Foreskin fibroblast (primary cell): ENCODE measurements at places on chromosomes 7 and 10.
A peak's percentile ranks its signal among the peaks of the same experiment; 100 is the strongest.

GRCh38 chr7:84950836-84951235 is 236.0 kb downstream of the SEMA3D start:
- peak; percentile 56 for DNase-seq

DNA sequence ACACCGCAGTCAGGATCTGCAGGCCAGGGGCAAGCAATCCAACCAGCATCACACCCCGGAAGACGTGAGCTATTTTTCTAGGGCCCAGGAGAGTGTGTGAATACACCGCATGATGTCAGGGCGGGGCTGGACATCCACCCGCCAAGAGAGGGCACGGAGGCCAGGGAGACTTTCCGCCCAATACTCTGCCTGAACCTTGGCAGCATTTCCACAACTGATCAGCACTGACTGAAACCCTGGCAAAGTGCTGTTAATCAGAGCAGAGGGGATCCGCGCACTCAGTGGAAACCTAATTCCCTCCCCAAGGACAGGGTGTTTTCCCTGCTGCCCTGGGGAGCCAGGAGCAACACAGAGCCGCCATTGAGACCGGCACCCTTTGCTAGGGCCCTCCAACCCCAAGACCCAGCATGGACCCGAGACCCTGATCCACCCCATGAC is 8.2 kb downstream of the MAD1L1 start:
- DNase-seq = no peak

- DNase-seq = no peak
Measured at GRCh38 chr10:55628260-55628701, 732.8 kb downstream of the ZWINT start.

- no peak for DNase-seq
Measured at GRCh38 chr10:131726076-131726880, 174.5 kb upstream of the PPP2R2D start.

DNA sequence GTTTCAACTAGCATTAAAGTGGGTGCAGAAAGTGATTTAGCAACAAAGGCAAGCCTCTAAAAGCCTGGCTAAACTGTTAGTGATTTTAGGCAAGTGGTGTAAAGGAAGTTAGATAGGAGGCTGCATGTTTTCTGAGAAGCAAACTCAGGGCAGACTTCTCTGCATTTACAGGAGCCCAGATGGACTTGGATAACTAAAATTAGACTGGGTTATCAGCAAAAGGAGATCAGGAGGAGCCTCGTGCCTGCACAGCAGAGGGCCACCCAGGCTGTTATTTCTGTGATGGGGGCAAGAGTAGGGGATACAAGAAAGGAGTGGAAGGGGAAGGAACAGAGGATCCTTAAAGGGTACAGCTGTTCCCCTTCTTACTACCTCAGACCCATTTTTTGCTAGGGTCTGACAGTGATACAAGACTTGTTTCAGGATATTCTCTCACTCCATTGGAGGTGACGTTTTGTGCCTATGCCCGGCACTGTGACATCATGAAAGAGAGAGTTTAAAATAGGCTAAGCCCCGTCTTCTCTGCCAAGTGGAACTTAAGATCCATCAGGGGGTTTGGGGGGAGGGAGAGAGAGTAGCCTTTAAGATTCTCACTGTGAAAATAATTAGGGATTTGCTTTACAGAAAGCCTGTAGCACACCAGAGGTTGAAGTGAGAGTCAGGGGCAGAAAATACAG is 49.6 kb upstream of the PDCD4 start:
- DNase-seq = no peak

DNA sequence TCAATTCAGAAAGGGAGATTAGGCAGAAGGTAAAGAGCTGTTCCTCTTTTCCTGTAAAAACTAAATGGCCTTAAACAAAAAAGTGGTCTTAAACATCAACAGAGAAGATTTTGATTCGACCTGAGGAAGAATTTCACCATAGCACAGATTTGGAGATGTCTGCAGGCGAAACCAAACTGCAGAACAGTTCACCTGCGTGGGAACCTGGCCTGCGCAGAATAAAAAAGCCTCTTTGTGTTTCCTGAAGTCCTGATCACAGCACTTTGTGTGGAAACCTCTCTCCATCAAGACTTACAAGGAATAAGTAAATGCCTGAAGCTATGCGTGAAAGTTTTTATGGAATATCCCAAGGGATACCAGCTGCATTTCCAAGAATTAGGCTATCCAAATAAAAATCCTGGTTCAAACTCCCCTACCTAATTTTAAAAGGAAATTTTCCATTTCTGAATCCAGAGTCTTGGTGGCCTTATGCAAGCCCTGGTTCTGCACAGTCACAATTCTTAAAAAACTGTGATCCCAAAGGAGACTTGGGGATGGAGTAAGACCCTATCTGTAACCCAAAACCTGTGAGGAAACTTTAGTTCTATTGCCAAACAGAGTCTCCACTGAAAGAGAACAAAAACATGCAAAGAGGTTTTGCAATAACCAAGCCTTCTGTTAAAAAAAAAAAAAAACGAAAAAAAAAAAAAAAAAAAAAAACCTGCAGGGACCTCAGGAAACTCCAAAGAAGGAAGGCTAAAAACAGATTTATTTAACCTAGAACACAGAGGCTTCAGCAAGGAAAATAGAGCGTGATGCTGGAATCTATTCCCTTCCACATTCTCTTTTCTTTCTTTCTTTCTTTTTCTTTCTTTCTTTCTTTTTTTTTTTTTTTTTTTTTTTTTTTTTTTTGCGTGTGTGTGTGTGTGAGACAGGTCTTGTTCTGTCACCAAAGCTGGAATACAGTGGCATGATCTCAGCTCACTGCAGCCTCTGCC is 10.4 kb downstream of the CALML3 start:
- peak; percentile 67 for DNase-seq
